ENCODE measurements at places on chromosomes 4 and X.

- no peak for DNase-seq
Measured at GRCh38 chr4:112418092-112418491, 97.9 kb downstream of the NEUROG2 start.

- no peak for DNase-seq
Measured at GRCh38 chr4:181846934-181847333, 396.3 kb upstream of the TENM3 start.

- DNase-seq = no peak
Measured at GRCh38 chrX:27599928-27600327, 9.8 kb downstream of the DCAF8L2 start.

DNA sequence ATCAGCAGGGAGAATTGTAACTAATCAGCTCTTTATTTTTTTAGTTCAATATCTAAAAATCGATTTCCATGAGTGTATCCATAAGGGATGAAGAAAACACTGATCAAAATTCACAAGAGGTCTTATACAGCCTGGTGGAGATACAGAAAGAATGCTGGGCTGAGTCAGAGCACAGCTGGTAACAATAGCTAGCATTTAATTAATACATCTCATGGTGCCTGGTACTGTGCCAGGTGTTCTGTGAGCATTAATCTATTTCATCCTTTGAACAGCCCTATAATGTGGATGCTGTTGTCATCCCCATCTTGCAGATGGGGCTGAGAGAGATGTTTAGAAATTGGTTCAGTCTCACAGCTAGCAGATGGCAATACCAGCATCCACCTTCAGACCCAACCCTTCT lies 250.9 kb upstream of the RPS6KA3 start:
- no peak for DNase-seq

DNA sequence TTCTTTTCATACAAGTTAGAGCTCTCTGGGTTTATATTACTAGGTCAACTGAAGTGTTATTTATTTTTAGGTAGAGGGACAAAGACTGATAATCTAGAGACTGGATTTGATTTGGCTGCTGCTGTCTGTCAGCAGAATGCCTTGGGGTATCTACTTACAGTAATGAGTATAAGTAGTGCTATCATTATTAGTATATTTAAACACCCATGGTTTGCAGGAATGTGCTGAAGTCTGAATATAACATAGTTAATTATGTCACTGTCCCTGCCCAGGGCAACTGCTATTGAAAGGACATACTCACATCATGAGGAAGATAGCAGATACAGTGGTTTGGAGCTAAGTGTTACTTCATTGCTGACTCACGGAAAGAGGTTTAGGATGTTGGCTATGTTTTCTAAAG lies 76.2 kb downstream of the PRRG1 start:
- DNase-seq = no peak

GRCh38 chr4:89283226-89284009 lies 24.2 kb downstream of the GPRIN3 start:
- peak; percentile 25 for DNase-seq

- no peak for DNase-seq
Measured at GRCh38 chr4:127403471-127404084, 229.2 kb upstream of the INTU start.

- no peak for DNase-seq
Measured at GRCh38 chr4:152115794-152116193, 355.0 kb upstream of the GATB start.

DNA sequence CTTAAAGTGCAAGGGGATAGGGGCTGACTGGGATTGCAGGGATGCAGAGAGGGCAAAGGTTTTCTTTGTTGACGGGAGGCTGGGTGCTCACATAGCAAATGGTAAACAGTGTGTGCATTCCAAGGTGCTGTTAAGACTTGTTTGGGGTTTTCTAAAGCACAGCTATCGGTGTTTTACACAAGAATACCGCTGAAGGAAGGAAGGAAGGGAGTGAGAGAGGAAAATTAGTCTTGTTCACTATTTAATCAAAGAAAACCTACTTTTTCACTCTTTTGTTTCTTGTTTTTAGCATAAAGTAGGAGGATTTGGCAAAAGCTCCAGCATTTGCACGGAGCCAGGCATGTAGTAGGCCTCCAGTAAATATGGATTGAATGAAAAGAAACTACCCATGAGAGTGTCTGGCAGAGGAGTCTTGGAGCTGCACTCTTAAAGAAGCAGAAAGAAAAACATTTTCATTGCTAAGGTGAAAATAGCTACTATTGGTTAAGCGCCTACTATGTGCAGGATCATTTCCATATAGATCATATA lies 99.7 kb downstream of the FIP1L1 start:
- no peak for DNase-seq

DNA sequence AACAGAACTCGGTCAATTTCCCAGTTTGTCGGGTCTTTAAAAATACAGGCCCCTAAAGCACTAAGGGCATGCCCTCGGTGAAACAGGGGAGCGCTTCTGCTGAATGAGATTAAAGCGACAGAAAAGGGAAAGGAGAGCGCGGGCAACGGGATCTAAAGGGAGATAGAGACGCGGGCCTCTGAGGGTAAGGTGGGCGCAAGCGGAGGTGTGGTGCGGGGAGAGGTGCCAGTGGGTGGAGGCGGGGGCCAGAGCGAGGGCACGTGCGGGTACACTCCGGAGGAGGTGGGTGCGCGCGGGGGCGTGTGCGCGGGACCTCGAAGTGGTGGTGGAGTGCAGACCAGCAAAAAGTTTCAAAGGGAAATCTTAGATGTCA lies 787 bp upstream of the TET2 start:
- peak; percentile 19 for DNase-seq

GRCh38 chr4:20030108-20030507 lies 221.6 kb upstream of the SLIT2 start:
- DNase-seq = no peak

DNA sequence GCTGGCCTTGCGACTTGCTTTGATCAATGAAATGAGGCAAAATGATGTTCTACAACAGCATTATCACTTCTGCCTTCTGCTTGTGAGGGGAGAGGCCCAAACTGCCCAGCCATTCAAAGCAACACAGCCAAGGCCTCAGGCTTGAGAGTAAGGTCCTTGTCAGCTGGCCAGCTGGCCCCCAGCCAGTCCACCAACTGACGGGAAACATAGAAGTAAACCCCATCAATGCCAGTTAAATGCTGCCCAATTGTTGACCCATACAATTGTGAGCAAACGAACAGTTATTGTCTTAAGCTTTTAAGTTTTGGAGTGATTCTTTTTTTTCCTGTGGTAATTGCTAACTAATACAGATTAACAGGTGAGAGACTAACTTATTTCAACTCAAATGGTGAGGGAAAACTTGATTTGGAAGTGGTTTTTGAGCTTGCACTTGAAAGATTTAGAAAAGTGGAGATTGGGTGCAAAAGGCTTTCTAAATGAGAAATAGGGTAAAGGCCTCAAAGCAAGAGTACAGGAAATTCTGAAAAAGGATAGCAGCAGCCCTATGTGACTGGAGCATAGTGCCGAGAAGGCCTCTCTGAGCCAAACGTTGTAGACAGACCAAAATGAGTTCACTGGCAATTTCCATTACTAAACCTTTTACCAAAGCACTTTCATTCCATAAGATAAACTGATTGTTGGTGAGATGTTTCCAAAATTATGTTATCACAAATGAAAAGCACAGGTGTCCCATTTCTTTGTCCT lies 66.9 kb downstream of the ARHGEF38 start:
- DNase-seq = no peak

DNA sequence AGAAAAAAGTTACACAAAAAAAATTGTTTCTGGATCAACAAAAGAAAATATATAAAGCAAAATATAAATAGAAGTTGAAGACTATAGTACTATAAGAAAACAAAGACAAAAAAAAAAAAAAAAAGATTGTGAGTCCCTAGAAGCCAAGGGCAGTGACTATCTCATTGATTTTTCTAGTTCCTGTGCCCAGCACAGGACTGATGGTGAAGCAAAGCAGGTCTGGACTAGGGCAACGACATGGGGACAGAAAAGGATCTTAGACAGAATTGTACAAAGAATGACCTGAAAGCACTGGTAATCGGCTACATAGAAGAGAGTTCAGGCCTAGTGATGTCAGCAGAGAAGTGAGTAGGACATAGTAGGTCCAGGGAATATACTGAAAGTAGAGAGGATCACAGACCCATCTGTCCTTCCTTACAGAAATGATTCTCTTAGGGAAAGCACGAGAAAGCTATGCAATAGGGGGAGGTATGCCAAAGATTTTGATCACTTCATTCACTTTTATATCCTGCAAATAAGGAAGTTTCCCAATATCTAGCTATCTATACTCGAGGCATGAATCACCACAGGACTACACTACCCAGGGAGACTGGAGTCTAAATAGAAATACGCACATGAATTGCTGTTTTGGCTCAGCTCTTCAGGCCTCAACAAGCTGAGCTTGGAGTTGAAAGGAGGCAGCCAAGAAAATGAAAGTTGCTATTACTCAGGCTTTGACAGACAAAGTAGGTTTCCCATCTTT lies 230.9 kb upstream of the GPC4 start:
- no peak for DNase-seq

GRCh38 chr4:41506130-41506529 lies 31.8 kb upstream of the LIMCH1 start:
- DNase-seq = peak; percentile 62

- no peak for DNase-seq
Measured at GRCh38 chr4:137212601-137213000, 319.7 kb downstream of the PCDH18 start.

DNA sequence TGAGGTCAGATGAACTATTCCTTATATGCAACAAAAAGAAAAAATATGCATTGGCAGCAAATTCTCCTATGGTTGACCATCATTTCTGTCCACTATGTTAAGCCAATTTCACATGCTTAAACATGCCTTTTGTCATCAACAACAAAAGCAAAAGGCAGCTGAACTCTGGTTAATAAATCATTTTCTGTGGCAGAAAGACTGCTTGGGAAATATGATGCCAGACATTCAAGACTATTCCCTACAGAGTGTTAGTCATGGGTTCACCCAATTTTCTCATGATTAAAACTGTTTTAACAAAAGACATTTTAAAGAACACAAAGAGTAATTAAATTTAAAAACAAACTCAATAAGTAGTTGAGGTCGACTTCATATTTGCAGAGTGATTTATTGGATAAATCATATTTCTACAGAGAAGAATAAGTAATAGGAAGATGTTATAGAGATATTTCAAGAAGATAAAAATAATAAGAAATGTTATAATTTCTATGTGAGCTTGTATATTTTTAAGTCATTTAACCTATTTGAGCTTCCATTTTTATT lies 890.6 kb downstream of the STPG2 start:
- DNase-seq = no peak

GRCh38 chrX:15877380-15877779 lies 22.8 kb upstream of the AP1S2 start:
- peak; percentile 33 for DNase-seq

DNA sequence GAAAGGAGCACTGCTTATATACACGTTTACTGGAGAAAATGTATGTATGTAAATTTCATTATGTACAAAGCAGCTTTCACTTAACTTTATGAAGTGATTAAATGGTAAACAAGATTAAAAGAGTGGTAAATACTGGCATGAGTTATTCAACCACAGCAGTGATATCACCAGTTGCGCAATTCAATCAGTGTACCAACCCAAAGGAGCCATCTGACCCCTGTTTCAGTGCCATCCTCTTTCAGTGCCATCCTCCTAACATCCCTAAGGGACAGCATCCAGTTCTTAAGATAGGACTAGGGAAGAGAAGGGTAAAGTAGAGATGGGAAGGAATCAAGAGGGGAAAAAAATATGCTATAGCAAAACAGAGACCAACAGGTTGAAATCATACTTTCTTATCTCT lies 16.2 kb downstream of the HPF1 start:
- peak; percentile 29 for DNase-seq

Measured in ELR (cell line).